ENCODE measurements at places on chromosomes 3 and 15. TPM values are rescaled to one million over a fixed set of nuclear protein-coding genes. Genes with fewer than 3 reads are reported as not detected.

DNA sequence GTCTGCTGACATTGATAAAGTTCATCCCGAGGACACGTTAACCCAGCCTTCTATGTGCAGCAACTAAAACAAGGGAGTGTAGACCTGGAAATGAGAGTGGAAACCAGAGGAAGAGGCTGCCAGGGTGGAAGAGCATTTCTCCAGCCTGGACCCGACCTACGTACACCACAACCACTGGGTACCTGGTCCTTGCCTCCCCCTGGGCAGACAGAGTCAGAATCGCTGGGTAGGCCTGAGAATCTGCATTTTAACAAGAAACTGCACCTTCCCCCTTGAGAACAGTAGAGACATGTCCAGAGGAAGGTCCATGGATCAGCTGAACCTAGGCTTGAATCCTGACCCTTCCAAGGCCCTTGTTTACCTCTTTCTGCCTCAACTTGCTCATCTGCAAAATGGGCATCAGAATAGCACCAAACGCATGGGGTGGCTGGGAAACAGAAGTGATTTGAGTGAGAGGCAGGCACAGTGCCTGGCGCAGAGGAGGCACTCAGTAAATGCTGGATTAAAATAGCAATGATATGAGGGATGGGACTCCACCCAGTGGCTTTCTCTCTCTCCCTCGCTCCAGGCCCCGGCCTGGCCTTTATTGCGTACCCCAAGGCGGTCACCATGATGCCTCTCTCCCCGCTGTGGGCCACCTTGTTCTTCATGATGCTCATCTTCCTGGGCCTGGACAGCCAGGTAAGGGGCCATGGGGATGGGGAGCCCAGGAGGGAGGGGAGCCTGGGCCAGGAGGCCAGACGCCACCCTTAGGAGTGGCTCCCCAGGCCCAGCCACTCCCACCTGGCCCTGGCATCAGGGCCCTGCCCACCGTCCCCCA lies 66.9 kb upstream of the SLC6A1 start:
- no peak for DNase-seq

IL16 gene
- total RNA-seq: 0.06 TPM

DNA sequence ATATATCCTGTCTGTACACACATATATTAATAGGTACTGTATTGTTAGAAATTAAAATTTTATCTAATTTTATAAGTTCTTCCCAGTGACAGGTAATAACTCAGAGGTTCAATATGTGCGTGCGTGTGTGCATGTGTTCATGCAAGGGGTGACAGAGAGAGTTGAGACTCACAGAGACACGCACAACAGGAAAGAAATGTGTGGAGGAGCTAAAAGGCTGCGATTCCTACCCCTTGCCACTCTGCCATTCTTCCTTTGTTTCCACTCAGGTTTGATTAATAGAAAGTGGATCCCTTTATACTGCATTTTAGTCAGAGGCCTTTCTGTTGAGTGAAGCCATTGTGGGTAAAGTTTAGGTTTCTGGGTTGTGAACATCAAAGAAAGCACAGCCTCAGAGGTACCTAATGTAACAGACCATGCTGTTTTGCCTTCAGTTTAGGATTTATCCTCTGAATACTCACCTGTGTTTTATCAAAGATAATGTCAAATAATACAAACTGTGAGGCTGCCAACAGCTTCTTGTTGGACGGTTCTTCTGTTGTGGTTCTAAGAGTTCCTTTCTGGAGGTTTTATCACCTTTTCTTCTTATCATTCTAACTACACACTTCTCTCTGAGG lies 182.3 kb downstream of the EPHA3 start:
- no peak for DNase-seq

GRCh38 chr3:116051586-116051985 lies 393.7 kb downstream of the LSAMP start:
- no peak for DNase-seq

SEMA5B gene
- total RNA-seq: not detected

- DNase-seq: no peak
Observed at GRCh38 chr3:55654123-55654760, 167.1 kb upstream of the WNT5A start.

AHSG gene
- not detected for total RNA-seq

DNA sequence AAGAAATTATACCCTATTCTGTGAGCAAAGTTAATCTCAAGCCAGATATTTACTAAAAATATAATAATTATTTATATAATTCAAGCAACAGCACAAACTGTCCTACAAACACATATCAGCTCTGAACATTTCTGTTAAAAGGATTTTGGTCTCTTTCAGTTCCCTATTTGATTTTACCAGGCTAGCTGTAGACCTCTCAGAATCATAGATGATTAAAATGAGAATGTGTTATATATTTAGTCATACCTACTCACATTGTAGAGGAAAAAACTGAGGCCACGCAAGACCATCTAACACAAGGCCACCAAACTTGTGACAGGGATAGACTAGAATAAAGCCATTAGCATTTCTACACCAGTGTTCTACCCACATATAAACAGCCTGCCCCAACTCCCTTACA lies 28.5 kb downstream of the ACKR4 start:
- DNase-seq: no peak

GRCh38 chr3:14959359-14959943 lies 12.1 kb downstream of the NR2C2 start:
- no peak for DNase-seq

DNA sequence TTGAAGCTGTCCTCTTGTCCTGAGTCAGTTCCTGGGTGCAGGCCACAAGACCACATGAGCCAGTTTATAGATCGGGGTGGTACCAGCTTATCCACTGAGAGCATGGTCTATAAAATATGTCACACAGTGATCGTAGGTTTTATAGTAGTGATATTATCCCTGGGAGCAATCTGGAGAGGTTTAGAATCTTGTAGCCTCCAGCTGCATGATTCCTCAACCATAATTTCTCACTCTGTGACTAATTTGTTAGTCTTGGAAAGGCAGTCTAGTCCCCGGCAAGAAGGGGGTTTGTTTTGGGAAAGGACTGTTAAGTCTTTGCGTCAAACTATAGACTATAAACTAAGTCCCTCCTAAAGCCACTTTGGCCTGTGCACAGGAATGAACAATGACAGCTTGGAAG lies 693.0 kb upstream of the CADM2 start:
- DNase-seq: no peak

DNA sequence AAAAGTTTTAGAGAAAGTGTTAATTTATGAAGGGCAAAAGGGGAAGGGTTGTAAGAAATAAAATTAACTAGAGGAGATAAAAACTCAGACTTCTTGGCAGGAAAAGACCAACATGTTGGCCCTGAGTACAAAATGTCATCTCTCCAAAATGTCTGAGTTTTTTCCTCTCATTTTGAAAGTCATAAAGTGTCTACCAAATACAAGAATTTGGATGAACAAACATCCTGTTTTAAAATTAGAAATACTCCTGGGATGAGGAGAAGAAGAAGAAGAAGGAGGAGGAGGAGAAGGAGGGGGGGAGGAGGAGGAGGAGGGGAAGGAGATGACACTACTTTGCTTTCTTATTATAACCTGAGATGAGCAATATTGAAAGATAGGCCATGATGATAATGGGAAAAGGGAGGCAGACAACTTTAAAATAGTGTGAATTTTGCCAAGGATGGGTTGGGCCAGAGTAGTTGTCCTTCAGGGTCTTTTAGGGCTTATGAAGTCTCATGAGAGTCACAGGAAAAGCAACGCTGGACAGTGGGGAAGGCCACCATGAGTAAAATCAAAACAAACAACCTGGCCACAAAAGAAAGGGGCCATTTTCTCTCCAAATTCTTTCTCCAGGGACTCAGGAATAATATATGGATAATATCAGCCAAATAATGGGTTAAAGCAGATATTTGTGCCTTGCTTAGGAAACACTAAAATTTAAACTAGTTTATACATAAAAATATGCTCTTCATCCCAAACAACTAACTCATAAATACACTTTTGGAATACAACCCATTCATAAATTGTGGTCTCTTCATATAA lies 632.9 kb downstream of the EPHA3 start:
- peak; percentile 5 for DNase-seq

DNA sequence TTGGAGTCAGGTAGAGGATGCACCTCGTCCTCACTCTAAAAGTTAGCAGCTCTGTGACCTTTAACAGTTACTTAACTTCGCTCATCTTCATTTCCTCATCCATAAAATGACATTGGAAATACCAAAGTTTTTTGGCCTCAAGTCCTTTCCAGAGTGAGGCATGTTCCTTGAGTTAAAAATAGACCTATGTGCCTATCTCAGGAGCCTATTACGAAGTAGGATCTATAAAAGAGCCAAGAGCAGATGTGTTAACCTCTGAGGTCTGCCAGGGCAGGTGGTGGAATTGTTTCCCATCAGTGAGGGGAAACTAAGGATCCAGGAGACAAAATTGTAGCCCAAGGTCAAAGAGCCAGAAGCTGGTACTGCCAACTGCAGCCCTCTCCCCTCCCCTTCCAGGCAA lies 120.4 kb upstream of the EIF1B start:
- no peak for DNase-seq

STARD5 gene
- total RNA-seq: 3.2 TPM

GRCh38 chr3:53579636-53580035 lies 85.2 kb downstream of the CACNA1D start:
- no peak for DNase-seq

- peak; percentile 34 for DNase-seq
Observed at GRCh38 chr3:64977308-64978100, 289.7 kb upstream of the ADAMTS9 start.

SLC28A1 gene
- not detected for total RNA-seq

Data from H4 (cell line).